Fibroblast of skin of left quadriceps (primary cell): ENCODE measurements at places on chromosomes 13 and 19.

GRCh38 chr13:111409413-111409812, 89.0 kb downstream of the TEX29 start:
- DNase-seq: no peak

DNA sequence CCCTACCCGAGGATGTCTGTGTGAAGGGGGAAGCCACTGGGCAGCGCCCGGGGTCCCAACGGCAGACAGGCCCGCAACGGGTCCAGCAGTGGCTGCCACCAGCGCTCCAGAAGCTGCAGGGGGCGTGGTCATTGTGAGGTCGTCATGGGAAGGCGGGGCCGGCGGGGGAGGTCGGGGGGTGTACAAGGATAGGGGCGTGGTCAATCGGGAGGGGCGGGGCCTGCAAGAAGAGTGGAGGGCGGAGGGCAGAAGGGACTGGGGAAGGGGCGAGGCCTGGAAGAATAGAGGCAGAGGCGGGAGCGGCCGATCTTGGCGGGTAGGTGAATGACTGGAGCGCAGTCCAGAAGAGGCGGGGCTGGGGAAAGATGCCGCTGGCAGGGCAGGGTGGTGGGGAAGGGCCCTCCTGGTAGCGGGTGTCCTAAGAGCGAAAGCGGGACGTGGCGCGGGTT, 4.4 kb downstream of the FUZ start:
- peak; percentile 66 for DNase-seq

- no peak for DNase-seq
Measured at GRCh38 chr13:112353856-112354255, 22.3 kb upstream of the SPACA7 start.

DNA sequence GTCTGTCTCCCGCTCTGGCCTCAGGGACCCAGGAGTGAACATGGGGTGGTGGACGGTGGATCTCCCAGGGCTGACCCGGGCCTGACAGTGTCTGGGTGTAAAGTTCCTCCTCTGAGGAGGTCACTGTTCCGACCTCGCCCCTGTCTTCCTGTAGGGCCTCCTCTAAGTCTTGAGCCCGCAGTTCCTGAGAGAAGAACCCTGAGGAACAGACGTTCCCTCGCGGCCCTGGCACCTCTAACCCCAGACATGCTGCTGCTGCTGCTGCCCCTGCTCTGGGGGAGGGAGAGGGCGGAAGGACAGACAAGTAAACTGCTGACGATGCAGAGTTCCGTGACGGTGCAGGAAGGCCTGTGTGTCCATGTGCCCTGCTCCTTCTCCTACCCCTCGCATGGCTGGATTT, at the start of gene SIGLEC9:
TSS of gene SIGLEC9 (plus strand) at position 178 of the 400 bp plus-strand sequence. CDS start at position 247, 69 bp downstream.
- DNase-seq: no peak

GRCh38 chr13:73714522-73714921, 419.7 kb downstream of the KLF12 start:
- DNase-seq: no peak
